ENCODE measurements at places on chromosomes 5 and 9.

DNA sequence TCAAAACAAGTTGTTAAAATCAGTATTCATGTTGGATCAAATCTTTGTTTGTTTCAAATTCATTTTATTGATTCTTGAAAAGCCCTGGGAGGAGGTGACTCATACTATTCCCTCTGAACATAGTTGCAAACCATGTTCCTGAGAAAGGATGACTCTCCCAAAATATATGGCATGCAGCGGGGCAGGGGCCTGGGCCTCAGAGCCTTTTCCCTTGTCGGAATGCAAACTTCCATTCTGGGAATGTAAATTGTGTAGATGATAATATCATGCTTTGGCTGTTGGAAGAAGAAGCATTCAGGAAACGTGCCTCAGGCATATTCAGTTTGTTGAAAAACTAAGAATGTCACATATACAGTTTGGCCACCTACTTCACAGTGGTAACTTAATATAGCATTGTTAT is 242.0 kb downstream of the AUH start:
- DNase-seq = no peak

DNA sequence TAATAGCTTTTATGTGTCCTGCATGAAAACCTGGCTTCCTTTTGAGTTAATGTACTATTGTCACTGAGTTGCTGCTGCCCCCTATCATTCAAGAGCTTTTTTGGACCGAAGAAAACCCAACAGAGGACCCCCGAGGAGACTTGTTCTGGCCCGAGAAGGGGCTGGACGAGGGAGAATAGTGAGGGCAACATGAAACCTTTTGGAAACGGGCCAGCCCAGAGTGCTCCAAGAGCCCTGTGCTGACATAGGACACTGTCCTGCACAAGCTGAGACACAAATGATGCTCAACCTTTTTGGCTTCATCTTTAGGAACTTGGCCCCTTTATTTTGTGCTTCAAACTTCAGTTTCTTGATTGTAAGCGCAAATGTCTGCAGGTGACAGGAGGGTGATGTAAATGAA is 4.0 kb upstream of the GADD45G start:
- DNase-seq = no peak

GRCh38 chr5:173846929-173847501 is 41.1 kb upstream of the CPEB4 start:
- DNase-seq = no peak

- no peak for DNase-seq
These were observed 59.9 kb downstream of the HOMER1 start for GRCh38 chr5:79454043-79454442.

GRCh38 chr5:147303976-147304375 is 69.2 kb downstream of the STK32A start:
- DNase-seq = no peak

- DNase-seq = no peak
These were observed 10.3 kb downstream of the ZFR start for GRCh38 chr5:32434221-32434620.

DNA sequence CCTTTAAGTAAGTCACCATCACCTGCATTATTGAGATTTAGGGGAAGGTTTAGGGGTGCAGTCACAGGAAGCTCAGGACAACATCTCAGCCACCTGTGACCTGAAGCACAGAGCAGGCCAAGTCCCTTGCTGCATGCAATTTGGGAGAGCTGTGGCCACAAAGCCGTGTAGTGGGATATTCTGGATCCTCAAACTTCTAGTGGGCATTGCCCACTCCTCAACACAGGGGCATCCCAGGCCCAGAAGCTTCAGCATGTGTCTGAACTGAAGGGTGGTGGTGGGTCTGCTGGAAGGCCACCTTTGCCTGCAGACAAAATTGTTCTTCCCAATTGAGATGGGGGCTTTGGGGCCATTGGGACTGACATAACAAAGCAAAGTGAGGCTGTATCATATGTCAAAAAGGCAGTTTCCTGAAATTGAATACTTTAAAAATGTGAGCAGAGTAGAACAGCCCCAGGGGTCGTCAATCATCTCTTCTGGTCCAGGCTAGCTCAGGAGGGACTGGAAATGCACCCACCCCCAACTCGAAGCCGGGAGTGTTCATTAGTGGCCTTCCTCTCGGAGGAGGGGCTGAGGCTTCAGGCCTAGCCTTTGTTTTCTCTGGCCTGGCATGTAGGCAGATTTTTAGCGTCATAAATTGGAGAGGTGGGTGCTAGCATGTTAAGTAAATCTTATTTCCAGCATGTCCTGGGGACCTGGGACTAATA is 2.8 kb upstream of the GADD45G start:
- DNase-seq = no peak

DNA sequence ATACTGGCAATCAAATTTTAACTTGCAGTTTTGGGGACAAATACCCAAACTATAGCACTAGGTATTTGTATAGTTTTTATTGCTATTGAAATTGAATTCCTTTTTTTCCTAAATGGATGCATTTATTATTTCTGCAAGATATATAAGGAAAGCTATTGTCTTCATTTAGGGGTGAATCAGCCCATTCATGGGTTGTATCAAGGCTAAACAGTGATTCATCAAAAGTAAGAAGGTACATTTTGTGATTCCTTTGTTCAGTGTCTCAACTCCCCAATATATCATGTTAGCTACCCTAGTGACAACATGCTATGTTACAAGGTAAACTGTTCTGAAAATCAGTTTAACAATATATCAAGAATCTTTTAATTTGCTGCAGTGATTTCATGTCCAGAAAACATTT is 185.7 kb downstream of the PLK2 start:
- no peak for DNase-seq

DNA sequence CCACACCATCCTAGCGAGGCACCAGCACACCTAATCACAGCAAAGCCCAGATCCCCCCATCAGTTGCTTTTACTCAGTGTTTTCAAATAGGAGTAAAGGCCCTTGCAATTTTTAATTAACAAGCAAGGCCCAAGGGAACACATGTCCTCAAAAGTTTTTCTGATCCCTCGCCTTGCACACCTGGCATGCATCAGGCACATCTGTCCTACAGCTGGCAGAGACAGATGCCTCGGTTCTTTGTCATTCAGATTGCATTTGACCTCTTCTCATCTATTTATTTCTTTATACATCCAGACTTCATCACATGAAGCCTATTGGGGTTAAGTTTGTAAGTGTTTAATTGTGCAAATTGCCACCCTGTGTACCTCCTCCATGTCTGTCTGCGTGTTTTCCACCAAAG is 241.4 kb downstream of the MARCHF11 start:
- no peak for DNase-seq

- no peak for DNase-seq
These were observed 82.3 kb downstream of the CRB2 start for GRCh38 chr9:123438321-123438720.

DNA sequence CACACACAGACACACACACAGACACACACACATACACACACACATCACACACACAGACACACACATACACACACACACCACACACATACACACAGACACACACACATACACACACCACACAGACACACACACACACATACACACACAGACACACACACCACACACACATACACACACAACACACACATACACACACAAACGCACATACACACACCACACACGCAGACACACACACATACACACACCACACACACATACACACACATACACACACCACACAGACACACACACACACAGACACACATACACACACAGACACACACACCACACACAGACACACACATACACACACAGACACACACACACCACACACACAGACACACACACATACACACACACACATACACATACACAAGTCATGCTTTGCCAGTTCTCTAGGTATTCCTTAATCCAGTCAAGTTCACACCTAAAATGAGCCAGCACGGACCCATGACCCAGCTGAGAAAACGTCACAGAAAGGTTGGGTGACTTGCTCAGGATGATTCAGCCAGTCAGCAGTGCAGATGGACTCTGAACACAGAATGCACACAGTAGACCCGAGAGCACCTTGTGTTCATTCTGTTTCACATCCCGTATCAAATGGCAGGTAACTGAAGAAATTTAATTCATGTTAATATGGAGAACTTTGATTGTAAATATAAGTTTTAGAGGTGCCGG is 746.4 kb downstream of the MTRR start:
- DNase-seq = no peak

DNA sequence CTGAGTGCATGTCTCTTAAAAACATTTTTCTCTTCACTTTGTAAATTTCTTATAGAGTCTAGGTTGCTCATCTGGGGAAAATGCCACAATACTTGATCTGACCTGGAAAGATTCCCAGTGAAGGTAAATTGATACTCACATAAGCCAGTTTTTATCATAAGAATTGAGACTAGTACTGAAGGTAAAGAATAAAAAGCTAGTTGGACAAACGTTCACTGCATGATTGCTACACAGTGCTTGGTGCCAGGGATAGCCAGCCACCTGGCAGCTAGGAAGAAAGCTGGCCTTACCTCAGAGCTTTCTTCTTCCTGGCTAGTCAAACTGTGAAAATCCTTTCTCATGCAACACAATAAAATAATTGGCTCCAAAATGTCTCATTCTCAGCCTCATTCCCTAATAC is 77.1 kb downstream of the MUSK start:
- no peak for DNase-seq

GRCh38 chr9:27535701-27536118 is 6.1 kb upstream of the MOB3B start:
- no peak for DNase-seq

DNA sequence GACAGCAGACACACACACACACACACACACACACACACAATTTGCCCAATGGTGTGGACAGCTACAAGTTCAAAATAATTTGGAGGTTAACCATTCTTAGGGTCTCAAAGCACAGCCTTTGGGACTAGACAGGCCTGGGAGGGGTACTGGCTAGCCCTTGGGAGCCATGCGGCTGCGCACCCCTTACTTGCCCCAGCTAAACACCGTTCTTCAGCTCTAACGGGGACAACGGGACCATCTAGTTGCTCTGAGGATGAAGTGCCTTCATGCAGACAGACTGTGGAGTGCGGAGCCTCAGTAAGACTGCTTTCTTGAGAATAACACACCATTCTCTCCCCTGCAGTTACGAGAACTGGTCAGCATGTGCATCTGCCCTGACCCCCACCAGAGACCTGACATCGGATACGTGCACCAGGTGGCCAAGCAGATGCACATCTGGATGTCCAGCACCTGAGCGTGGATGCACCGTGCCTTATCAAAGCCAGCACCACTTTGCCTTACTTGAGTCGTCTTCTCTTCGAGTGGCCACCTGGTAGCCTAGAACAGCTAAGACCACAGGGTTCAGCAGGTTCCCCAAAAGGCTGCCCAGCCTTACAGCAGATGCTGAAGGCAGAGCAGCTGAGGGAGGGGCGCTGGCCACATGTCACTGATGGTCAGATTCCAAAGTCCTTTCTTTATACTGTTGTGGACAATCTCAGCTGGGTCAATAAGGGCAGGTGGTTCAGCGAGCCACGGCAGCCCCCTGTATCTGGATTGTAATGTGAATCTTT is 64.6 kb downstream of the PSMB7 start:
- DNase-seq = no peak

GRCh38 chr5:135312255-135312935 is 86.6 kb downstream of the MACROH2A1 start:
- no peak for DNase-seq

GRCh38 chr9:11241779-11242178 is 629.0 kb upstream of the PTPRD start:
- no peak for DNase-seq

- DNase-seq = no peak
These were observed 50.6 kb upstream of the FER start for GRCh38 chr5:108696951-108697715.

GRCh38 chr5:15621094-15621493 is 121.1 kb downstream of the FBXL7 start:
- DNase-seq = no peak

GRCh38 chr5:154445422-154446194 is at the start of gene SAP30L:
SAP30L (plus strand) TSS chr5:154445997; CDS start chr5:154446605, 608 bp downstream.
- DNase-seq = peak; percentile 95

- no peak for DNase-seq
These were observed 139.4 kb downstream of the GNAQ start for GRCh38 chr9:77892171-77892570.

GRCh38 chr5:93741136-93741811 is at the start of gene POU5F2:
POU5F2 (minus strand) TSS chr5:93741600; CDS start chr5:93741563, 37 bp downstream.
- no peak for DNase-seq

DNA sequence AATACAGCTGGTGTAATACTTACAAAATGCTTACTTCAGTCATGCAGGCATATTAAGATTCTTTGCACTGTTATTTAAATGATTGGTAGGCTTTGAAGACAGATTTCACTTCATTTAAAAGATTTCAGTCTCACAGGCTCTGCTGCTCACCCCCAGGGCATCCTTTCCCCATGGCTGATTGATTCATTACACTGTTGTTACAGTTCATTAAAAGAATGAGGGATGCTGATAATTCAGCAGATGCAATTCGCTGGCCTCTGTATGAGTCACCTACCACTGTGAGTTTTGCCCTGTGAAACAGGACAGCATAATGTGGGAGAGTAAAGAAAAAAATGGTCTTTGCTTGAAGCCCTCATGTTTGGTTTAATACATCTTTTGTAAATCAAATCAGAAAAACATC is 246.9 kb downstream of the CYLC2 start:
- DNase-seq = peak; percentile 6

- no peak for DNase-seq
These were observed 4.0 kb downstream of the TUT7 start for GRCh38 chr9:86350006-86350760.

- peak; percentile 79 for DNase-seq
These were observed at the start of gene STC2 for GRCh38 chr5:173327948-173328843. STC2 (minus strand) TSS chr5:173328414; CDS start chr5:173328193, 221 bp downstream.

- no peak for DNase-seq
These were observed 1.9 kb upstream of the LPCAT1 start for GRCh38 chr5:1525624-1526189.

GRCh38 chr9:6925836-6926235 is 168.1 kb downstream of the KDM4C start:
- no peak for DNase-seq

- no peak for DNase-seq
These were observed 467 bp downstream of the C9orf78 start for GRCh38 chr9:129834489-129835127.

DNA sequence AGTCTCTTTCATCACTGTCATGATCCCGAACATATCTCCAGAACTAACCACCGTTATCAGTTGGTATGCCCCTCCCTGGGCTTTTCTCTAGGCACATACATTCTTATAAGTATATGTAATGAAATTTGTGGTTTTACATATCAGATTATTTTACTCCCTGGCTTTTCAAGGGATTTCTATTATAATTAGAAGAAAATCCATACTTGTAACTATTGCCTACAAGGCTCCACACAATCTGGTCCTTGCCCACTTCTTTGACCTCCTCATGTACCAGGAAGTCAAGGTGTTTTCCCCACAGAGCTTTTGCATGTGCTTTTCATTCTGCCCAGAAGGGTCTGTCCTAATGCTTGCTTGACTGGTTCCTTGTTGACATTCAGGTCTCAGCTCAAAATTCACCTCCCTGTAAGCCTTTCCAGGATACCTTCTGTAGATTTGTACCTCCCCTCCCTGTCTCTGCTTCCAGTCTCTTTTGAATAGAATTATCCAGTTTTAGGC is 33.6 kb upstream of the HSD17B4 start:
- DNase-seq = no peak

- DNase-seq = no peak
These were observed 74.0 kb upstream of the PHYKPL start for GRCh38 chr5:178306430-178307225.
